ENCODE measurements at places on chromosomes 3 and 15. TPM values are rescaled to one million over a fixed set of nuclear protein-coding genes. Genes with fewer than 3 reads are reported as not detected.

DNA sequence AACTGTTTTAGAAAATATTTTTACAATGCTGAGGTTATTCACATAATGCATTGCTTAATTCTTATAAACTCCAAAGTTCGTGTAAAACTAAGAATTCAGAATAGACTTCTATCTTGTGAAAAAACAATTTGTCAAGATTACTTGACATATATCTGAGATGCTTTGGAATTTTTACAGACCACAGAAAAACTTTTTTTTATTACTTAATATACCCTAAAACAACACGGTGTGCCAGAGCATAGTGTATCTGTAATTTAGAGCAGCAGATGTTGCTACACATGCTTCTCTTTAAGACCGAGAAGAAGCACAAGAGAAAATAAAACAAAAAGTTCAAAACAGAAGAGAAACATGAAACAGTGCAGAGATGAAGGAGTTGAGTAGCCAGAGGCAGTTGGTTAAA lies 26.4 kb downstream of the ASB7 start:
- no peak for DNase-seq

TIGIT gene
- not detected for total RNA-seq

DNA sequence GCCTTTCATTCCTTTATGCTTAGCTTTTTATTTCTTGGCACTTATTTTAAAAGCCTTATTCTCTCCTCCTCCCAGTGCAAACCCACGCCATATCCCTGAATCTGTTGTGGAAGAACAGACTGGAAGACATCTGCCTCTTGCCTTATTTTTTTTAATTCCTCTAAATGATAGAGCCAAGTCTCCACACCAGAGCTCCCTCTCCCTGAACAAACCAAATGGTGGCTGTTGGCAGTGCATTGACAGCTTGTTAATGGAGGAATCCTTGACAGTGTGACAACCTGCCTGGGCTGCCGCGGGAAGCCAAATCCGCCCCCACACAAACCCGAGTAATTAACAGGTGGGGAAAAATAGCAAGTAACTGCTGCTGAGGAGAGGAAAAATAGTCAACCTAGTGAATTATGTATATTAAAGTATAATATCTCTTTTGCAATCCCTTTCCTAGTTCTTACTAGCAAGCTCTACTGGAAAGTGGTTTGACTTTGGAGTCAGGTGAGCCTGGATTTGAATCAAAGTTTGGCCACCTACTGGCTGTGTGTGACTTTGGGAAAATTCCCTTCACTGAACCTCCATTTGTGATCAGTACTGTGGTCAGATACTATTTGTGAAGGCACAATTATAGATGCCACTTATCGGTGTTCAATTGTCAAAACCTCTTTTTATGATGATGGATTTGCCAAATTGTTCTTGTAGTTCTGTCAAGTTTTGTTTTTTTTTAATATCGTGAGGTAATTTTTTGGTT lies 589.6 kb downstream of the PDCD6IP start:
- DNase-seq, result no peak

TGM4 gene
- not detected for total RNA-seq

Measured in type B pancreatic cell (in vitro differentiated cells).